ENCODE measurements at places on chromosomes 7 and 10.

DNA sequence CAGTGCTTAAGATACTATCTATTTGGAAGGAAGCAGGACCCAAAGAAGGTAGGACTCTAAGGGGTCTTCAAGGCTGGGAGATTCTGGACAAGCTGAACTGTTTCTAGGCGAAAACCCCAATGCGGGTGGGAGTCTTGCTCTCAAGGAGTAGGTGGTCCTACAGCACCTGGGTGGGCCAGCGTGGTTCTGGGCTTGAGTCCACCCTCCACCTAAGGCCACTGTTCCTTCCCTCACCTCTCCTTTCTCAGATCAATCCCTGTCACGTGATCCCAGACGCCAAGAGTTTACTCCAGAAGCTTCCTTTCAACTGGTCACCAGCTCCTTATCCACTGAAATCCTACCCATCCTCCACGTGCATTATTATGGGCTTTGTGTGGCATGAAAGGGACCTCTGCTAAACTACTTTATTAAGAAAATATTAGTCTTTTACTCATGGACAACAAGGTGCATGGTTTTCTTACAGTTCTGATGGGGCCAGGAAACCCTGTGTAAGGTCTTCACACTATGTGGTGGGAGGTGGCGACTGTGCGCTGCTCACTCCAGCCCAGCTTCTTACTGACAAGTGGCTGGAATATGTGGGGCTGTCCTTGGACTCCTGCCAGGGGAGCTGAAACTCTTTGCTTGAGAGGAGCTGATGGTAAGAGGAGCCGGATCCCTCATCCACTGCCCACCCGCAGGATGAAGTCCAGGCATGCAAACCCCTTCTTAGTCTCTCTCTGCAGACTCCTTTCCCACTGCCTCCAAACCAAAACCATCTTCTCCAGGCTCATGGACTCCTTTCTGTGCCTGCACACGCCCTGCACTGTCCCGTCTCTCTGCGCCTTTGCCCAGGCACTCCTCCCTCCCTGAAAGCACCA lies 1.6 kb downstream of the ZNF746 start:
- no peak for DNase-seq

- DNase-seq: no peak
These were observed 311.0 kb upstream of the IMMP2L start for GRCh38 chr7:111873326-111873646.

DNA sequence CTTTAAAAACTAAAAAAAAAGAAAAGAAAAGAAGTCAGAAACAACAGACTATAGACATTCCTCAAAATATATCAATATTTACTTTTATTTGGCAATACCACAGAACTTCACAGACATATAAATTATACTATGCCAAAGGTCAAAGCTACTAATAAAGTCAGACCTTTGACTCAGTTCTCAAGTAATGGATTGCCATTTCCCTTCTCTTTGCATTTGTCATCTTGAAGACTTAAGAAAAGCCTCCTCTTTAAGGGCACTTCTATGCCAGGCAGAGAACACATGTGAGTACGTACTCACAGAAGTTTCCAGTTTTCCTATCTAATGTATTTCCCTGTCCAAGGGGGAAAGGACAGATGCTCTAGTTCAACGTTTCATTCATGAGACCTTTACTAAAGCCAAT lies 37.6 kb downstream of the TNPO3 start:
- DNase-seq: no peak

DNA sequence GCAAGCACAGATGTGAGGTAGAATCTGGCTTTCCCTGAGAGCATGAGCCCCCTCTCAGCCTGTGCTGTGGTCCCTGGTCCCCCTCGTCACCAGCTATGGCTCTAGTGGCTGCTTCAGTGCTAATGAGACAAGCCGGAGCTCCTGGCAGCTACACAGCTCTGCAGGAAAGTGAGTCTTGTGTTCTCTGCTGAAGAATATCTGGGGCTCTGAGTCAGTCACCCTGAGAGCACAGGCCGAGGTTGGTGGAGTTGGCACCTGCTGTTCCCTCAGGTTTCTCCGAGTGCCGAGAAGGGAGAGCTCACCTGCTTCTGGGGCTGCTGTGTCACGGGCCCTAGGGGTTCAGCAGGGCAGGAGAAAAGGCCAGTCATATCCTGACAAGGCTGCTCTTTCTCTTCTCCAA lies 37.2 kb upstream of the GJD4 start:
- no peak for DNase-seq

- DNase-seq: no peak
These were observed 2.1 kb downstream of the SAMD9L start for GRCh38 chr7:93146036-93146435.
